ENCODE measurements at places on chromosomes 7 and 10.

- no peak for DNase-seq
These were observed 14.6 kb downstream of the TWIST1 start for GRCh38 chr7:19102884-19103283.

- DNase-seq: no peak
These were observed 866.3 kb upstream of the LRRN3 start for GRCh38 chr7:110224643-110225042.

- no peak for DNase-seq
These were observed 38.7 kb upstream of the ANK3 start for GRCh38 chr10:60428387-60428737.

GRCh38 chr10:91664426-91664825 is 31.6 kb upstream of the PPP1R3C start:
- no peak for DNase-seq

- DNase-seq: peak; percentile 55
These were observed 78.7 kb downstream of the ARHGAP22 start for GRCh38 chr10:48526011-48526821.

DNA sequence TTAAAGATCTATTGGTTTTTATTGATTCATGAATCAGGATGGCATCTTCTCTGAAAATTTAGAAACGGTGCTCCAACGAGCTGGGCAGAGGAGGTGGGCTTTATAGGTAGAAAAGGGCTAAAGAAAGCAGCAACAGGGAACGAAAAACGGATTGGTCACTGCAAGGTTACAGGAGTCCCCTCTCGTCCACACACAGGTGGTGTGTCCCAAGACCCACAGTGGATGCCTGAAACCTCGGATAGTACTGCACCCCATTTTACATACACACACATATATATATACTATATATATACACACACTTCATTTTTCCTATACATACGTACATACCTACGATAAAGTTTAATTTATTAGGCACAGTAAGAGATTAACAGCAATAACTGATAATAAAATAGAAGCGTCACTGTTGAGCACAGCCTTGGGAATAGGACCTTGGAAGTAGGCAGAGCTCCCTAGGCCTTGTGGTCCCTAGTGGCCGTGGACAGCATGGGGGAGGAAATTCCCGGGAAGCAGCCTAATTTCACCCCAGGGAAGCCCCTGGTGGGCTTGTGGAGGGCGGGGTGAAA is 737 bp upstream of the NUB1 start:
- no peak for DNase-seq

DNA sequence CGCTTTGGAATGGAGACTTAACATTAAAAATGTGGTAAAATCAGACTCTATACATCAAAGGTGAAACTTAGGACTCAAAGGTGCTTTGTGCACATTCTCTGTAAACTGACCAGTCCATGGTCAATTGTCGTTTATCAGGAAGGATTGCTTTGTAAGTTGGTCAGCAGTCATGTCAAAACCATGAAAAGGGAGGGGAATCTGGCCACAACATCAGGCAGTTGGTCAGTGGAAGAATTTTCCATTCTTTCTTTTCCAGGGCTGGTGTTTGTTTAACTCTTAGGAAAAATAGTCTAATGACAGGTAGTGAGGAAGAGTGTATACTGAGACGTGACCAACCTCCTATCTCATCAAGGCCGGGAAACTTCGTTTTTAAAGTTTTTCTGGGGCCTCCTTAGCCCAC is 226.5 kb downstream of the ADK start:
- DNase-seq: no peak

DNA sequence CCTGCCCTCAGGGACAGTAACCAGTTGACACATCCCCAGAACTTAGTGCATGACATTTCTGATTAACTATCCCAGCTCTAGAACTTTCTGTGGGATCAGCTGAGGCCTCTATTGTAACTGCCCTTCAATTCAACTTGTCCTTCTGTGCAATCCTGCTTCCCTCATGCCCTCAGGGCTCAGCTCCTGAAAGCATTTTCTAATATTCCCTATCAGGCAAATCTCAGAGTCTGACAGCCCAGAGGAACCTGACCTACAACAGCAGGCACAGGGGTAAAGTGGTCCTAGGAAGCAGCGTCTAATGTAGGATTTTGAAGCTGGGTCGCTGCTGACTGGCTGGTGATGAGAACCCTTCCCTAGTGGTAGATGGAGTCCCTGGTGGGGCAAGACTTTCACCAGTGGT is 13.6 kb upstream of the STN1 start:
- no peak for DNase-seq

GRCh38 chr10:101158459-101159058 is 27.5 kb downstream of the TLX1 start:
- DNase-seq: no peak

DNA sequence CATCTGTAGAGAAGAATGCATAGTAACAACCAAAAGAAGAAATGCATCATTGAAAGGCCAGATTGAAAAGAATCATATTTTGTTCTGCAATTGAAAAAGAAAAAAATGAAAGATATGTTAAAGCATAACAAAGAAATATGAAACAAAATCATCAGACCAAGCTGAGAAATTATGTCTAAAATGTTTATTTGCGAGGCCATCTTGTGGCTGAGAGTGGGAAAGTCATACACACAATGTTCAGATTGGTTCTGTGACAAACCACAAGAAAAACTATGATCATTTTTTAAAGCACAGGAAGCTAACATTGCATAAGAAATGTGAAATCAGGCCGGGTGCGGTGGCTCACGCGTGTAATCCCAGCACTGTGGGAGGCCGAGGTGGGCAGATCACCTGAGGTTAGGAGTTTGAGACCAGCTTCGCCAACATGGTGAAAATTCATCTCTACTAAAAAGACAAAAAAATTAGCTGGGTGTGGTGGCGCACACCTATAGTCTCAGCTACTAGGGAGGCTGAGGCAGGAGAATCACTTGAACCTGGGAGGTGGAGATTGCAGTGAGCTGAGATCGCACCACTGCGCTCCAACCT is 36.6 kb downstream of the ABCB5 start:
- no peak for DNase-seq

DNA sequence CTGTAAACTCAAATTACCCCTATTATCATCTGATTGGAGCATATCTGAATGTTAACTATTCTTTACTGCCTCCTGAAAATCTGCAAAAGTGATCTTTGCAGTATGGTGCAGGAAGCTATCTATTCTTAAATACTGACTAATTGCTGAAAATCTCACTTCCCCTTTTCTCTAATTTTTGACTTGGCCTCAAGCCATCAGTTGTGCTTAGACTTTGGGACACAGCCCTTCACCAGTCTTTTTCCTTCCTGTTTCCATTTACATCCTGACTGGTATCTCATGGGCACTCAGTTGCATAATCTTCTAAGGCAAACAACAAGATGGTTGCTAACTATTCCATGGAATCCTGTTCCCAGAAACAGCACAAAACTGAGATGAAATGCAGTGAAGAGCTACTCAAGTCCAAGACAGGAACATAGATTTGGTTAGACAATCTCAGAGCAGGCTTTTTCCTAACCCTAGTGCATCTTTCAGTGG is 228.5 kb downstream of the SORCS1 start:
- no peak for DNase-seq

DNA sequence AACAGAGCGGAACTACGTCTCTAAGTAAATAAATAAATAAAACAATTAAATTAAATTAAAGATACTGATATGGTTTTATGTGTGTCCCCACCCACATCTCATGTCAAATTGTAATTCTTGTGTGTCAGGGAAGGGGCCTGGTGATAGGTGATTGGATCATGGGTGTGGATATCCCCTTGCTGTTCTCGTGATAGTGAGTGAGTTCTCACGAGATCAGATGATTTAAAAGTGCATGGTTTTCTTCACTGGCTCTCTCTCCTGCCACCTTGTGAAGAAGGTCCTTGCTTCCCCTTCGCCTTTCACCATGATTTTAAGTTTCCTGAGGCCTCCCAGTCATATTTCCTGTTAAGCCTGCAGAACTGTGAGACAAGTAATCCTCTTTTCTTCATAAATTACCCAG is 29.0 kb upstream of the OGDHL start:
- DNase-seq: no peak

GRCh38 chr10:69201045-69201444 is 19.1 kb upstream of the HKDC1 start:
- DNase-seq: no peak

- no peak for DNase-seq
These were observed 55.8 kb upstream of the EXOC4 start for GRCh38 chr7:133196856-133197612.

DNA sequence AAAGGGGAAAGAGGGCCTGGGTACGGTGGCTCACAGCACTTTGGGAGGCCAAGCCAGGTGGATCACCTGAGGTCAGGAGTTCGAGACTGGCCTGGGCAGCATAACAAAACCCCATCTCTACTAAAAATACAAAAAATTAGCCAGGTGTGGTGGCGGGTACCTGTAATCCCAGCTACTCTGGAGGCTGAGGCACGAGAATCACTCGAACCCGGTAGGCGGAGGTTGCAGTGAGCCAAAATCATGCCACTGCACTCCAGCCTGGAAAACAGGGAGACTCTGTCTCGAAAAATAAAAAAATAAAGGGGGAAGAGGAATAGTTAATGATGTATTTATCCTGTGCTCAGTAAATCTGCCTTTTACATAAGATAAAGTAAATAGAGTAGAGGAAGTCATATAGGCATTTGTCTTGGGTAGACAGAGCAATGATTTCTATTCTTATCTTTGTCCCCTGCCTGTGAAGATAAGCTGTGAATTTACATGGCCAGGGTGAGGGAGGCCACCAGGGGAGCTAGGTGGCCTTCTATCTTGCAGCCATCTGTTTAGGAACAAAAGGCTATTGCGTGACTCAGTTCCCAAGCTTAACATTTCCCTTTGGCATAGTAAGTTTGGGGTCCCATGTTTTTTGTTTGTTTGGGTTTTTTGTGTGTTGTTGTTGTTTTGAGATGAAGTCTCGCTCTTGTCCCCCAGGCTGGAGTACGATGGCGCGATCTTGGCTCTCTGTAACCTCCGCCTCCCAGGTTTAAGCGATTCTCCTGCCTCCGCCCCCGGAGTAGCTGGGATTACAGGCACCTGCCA is 73.2 kb upstream of the GTF2I start:
- DNase-seq: no peak

GRCh38 chr10:70430493-70431445 is 10.7 kb downstream of the NODAL start:
- DNase-seq: peak; percentile 76

GRCh38 chr10:79137826-79138225 is 69.1 kb downstream of the ZMIZ1 start:
- DNase-seq: no peak

DNA sequence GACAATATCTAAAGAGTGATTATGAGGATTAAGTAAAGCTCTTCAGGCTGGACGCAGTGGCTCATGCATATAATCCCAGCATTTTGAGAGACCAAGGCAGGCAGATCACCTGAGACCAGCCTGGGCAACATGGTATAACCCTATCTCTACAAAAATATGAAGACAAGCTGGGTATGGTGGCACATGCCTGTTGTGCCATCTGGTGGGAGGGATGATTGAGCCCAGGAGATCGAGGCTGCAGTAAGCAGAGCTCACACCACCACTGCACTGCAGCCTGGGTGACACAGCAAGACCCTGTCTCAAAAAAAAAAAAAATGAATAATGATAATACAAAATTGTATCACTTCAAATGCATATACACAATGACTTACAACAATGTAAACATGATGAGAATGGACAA is 195.6 kb upstream of the AUTS2 start:
- DNase-seq: no peak
